ENCODE measurements at places on chromosomes 5 and 9. TPM values are rescaled to one million over a fixed set of nuclear protein-coding genes. Genes with fewer than 3 reads are reported as not detected.

TRIM7 gene
- polyA plus RNA-seq = 37.7 TPM

MAP1B gene
- 1.1 TPM for polyA plus RNA-seq

LOX gene
- 0.51 TPM for polyA plus RNA-seq

GABRA1 gene
- polyA plus RNA-seq = 0.05 TPM

TEX48 gene
- polyA plus RNA-seq = not detected

TAS2R1 gene
- not detected for polyA plus RNA-seq

GBGT1 gene
- polyA plus RNA-seq = 1.6 TPM

Data from psoas muscle (tissue), 8 donors.